NCI-H2171 treated with DMSO at 0.1 percent for 48 hours (cell line): ENCODE measurements at places on chromosomes 4 and X.

DNA sequence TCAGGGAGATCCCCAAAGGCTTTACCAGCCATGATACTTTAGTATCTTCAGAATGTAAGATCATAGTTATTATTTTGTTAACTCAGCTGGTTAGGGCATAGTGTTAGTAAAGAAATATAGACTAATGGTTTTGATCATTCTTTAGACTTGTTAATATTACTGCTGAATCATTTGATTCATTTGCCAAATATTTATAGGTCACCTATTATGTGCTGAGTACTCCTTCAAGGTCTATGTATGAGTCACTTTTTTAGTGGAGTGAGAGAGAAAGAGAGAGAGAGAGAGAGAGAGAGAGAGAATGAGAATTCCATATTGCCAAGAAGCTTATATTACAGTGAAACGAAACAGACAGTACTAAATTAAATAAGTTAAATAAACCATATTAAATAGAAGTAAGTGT is 110.3 kb downstream of the UBE2NL start:
- DNase-seq, result no peak

GRCh38 chr4:169617306-169617705 is 3.1 kb upstream of the CLCN3 start:
- DNase-seq, result no peak

DNA sequence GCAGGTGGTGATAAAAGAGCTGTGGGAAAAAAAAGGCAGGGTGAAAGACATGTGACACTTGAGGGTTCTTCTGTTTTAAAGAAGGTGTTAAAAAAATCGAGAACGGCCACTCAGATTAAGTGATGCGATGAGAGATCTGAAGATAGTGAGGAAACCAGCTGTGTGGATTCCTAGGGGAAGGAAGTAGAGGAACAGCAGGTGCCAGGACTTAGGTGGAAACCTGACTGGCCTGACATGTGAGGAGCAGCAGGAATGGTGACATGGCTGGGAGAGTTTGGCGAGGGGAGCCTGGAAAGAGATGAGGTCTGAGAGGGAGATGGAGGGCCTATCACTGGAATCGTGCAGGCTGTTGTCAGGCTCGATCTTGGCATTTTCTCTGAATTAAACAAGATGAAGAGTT is 55.5 kb downstream of the BMPR1B start:
- DNase-seq, result peak; percentile 74

DNA sequence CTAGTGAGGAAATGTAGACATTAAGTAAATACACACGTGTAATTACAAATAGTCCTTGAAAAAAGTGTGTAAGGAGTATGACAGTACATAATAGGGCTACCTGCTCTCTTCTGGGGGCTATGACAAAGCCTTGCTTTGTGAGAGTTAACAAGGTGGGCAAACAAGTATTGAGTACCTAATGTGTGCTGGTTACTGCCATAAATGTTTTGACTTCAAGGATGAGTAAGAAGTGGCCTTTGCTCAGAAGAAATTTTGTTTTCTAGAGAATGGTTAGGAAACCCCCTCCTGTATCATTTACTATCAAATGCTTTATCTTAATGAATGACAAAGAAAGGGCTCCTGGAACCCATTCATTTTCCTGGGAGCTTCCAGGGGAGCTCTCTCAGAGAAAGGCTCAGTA is 167.0 kb upstream of the CASK start:
- no peak for DNase-seq

DNA sequence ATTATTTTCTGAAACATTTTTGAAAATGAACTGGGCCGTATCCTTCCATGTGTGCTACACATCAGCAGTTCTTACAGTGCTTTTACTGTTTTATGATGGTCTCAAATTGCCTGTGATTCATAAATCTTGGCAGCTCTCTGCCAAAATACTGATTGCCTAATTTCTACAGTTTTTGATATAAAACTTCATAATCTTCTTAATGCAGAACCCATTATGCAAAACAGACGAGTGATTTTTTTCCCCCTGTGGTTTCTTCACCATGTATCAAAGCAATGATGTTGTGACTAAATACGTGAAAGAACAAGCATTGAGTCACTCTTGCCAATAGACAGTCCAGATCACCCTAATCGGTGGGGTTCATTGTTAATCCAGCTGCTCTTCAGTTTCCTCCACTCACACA is 156.4 kb upstream of the WDR1 start:
- no peak for DNase-seq

GRCh38 chrX:43970528-43970927 is 2.7 kb downstream of the NDP start:
- peak; percentile 2 for DNase-seq

DNA sequence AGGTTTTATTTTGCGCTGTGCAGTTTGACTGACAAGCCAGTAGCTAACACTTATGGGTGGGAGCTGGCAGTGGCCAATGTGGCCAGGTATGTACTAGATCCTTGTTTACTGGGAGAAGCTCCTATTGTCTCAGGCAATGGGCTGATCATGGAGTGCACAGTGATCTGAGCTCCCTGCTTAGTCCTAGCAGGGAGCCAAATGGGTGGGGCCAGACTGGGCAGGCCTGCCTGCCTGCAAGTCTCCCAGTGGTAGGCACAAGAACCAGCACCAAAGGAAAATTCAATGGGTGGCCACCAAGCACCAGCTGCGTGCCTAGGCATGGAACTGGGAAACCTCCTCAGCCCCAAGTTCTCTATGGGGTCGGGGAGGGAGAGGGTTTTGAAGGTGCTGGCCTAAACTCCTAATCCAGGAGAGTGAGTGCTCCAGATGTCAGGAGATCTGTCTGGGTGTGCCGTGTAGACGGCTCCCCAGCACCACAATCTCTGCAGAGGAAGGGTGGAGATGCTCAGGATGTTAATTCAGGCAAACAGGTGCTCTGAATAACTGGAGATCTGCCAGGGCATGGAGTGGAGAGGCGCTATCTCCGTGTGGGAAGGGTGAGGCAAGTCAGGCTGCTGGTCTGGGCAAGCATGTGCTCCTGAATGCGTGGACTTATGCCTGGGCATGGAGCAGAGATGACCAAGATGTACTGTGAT is 48.2 kb downstream of the SPCS3 start:
- DNase-seq, result no peak

DNA sequence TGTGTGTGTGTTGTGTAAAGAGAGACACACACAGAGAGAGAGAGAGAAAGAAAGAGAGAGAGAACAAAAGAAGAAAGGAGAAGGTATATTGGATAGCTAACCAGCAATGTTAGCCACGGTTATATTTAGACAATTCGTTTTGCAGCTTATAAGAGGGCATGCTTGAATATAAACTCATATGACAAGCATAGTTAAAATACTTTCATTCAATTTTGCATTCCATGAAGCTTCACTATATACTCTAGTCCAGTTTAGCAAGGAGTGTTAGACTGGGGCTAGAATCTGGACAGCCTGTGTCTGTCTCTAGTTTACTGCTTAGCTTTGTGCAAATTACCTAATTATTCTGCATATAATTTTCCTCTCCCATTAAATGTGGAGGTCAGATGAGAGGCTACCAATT is 525.9 kb upstream of the ZFP42 start:
- no peak for DNase-seq

DNA sequence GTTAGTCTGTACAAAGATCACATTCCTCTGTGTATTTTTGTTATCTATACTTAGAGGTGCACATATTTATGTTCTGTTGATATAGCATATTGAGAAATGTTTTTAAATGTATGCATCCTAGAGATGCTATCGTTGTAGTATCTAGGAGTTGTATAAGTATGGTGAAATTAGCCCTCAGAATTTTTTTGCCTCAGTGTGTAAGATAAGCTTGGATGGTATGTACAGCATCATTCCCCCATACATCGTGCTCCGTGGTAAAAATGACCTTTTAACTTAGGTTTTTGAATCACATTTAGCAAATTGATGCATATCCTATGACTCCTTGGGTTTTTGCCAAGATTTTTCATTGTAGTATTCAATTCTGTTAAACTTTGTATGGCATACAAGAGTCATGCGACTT is 113.5 kb downstream of the RPA4 start:
- no peak for DNase-seq

GRCh38 chr4:148023512-148024181 is 291.8 kb downstream of the ARHGAP10 start:
- DNase-seq, result no peak

DNA sequence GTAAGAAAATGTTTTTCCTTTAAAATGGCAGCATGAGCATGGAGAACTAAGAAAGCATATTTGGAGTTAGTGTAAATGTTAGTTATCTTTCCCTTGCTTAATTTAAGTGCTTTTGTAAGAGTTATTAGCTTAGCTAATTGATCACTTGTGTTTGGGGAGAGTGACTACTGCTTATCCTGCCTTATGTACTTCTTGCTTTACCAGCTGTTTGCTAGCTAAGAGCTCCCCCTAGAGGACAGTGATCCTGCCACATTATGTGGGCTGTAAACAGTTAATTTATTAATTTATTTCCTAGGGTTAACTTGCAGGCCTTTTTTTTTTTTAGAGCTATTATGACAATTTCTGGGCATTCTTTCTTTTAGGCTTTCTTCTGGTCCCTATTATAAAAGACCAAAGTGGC is 435.8 kb downstream of the MAGEB5 start:
- no peak for DNase-seq

- no peak for DNase-seq
These were observed 83.8 kb downstream of the GUCY2F start for GRCh38 chrX:109398061-109398460.

DNA sequence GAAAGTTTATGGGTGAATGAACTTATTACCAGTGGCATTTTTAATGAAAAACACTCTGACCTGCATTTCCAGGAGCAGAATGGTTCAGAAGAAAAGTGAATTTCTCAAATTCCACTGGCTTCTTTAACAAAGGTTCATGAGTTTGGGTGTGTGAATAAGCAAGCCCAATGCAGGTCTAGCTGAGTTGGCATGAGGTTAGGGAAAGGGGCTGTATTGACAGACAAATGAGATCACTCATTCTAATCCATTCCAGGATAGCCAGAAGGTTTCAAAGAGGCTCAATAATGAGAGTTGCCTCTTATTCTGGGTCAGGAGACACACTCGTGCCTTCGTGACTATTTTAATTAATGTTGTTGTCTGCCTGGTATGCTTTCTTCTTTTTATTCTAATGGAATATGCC is 43.7 kb upstream of the NPY2R start:
- DNase-seq, result no peak

DNA sequence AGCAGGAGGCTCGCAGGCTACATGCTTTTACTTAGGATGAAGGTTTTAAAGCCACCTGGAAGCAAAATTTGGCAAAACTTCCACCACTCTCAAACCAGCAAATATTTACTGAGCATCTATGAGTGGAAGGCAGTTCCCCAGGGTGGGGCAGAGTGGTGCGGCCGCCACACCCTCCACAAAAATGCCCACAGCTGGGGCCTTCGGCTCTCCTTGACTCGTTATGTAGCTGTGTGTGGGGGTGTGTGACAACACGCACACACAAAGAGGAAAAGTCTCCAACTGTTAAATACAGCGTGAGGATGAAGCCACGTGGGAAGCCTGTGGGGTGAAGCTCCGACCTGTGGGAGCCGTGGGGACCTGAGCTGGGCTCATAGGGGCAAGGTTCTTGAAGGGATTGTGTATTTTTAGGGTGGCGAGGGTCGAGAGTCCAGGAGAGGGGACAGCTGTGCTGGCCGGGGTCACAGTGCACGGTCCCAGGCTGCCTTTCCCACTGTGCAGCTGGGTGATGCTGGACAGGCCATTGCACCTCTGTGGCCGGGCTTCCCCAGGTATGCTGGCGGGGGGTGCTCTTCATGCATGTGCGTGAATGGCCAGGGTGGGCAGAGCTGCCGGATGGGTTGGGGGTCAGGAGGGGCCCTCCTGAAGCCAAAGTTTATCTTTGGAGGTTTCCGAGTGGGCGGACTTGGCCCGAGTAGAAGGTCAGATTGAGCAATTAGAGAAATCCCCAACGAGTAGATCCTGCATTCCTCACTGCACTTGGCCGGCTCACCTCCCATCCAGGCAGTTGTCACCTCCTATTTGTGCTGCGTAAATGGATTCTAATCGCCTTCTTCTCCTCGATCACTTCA is 25.4 kb downstream of the SORCS2 start:
- DNase-seq, result no peak

DNA sequence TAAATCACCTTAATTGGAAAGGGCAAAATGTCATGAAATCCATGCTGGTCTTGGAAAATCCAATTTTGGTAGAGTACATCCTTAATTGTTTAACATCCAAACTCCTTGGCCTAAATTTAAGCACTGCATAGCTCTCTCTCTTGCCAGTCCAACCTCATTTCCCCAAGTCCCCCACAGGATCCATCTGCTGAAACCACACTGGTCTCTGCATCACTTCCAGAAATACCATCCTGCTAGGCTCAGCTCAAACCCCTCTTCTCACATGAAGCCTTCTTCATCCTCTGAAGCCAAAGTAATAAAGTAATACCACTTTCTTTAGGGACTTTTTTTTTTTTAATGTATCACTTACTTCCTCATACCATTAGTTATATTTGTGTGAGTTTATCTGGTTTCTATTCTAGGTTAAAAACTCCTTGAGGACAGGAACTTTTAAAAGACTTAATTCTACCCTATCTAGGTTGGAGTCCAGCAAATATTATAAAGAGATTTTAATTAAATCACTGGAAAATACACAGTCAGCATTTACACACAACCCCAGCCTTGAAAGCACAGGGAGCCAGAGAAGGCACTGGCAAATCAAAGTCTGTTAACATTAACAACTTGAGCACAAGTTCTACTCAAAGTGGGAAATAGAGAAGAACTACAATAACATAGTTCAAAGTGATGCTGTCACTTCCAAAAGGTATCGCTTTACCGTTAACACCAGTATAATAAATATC is 16.7 kb upstream of the KLF3 start:
- DNase-seq, result no peak

- DNase-seq, result no peak
These were observed 248.0 kb downstream of the INPP4B start for GRCh38 chr4:142598132-142598531.
